ENCODE measurements at places on chromosomes 1 and 21.

GRCh38 chr1:9909234-9910046, 629 bp downstream of the CTNNBIP1 start:
- no peak for DNase-seq

DNA sequence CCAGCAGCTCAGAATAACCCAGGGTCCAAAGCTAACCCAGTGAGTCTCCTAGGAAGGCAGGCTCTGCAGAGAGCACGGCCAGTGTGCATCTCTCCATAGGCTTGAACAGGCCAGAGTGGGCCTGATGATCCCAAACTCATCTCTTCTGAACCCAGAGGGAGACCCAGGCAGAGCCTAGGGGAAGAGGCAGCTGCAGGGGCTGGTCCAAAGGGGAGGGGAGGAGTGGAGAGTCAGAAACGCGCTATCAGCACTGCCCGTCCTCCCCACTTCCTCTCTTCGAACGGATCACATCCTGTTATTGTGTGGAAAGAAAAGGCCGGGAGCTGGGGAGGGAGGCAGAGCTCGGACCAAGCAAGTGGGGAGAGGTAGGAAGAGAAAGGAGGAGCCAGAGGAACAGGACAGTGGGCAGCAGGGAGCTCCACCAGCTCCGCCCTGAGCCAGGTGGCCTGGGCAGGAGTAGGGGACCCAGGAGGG, 20.2 kb downstream of the TAL1 start:
- no peak for DNase-seq

DNA sequence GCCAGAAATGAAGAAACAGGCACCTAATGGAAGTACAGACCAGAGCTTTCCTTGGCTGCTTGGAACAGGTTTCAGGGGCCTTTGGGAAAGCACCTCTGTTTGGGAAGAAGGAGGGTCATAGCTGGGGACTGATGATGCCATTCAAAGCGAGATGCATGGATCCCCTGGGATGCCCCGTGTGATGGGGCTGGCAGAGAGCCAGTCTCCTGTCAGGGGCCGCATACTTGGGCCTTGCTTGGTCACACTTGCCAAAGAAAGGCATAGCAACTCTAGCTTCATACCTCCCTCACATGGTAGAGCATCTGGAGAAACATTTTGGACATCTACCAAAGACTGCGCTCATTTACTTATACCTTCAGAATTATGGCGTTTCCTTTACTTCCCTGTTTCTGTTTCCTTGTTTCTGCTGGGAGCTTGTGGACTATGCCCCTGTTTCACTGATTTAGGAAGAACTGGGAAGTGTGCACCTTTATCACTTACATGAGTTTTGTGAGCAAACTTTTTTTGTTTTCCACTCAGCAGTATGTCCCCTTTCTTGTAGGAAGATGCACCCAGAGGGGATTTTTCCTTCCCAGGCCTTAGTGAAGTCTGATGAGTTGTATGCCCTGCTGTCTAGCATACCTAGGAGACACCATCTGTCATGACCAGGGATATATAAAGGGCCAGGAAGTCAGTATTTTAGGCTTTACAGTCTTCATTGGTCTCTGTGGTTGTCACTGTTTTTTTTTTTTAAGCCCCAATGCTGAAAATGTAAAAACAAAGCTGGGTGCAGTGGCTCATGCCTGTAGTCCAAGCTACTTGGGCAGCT, 19.8 kb upstream of the ST3GAL3 start:
- no peak for DNase-seq

GRCh38 chr1:81613803-81614202, 186.9 kb upstream of the ADGRL2 start:
- DNase-seq, result no peak

GRCh38 chr1:55046871-55047270, 7.5 kb downstream of the PCSK9 start:
- no peak for DNase-seq

GRCh38 chr1:48665708-48666407, 110.8 kb downstream of the BEND5 start:
- no peak for DNase-seq

DNA sequence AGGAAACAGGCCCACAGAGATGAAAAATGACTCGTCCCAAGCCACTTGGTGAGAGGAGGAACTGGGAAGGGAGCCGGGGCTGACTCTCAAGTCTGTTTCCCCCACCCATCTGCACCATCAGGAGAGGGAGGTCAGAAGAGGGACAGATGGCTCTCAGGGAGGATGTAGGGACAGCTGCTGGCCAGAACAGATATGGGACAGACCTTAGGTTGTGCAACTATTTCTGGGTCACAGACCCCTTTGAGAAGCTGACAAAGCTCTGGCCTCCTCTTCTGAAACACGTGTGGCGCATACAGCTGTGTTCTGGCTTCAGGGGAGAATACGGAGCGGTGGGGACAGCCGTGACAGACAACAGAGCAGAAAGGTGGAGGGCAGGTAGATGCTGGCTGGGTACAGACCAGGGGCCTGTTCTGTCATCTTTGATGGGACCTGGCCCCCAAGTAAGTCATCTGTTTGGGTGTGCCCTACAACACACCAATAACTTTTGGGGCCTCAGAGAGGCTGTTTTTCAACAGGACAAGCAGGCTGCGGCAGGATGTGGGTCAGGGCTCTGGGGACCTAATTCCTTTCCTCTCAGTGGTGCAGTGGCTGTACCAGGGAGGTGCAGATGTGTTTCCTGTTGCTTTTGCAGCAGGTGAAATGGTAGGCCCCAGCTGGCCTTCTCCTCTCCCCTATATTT, 7.3 kb downstream of the SH3BGRL3 start:
- no peak for DNase-seq

DNA sequence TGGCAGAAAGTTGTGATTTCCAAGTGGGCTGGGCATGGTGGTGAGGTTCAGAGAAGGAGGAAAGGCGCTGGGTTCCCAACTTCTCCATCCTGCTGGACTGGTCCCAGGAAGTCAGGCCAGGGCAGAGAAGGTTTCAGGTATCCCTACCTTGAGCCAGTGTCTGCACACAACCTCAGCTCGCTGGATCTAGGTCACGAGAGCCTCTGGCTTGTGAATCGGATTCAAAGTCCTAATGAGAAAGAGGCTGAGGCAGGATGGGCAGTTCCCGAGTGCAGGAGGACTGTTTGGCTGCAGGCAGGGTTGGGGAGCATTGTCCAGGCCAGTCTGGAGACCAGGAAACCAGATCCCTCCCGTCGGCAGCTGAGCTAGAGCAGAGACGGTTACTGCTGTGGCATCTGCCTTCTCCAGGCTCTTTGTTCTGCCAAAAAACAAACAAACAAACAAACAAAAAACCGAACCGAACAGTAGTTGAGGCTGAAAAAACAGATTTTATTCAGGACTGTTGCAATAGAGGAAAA, 19.5 kb upstream of the IGSF21 start:
- DNase-seq, result no peak

GRCh38 chr21:32597205-32597604, 11.9 kb upstream of the TCP10L start:
- no peak for DNase-seq

DNA sequence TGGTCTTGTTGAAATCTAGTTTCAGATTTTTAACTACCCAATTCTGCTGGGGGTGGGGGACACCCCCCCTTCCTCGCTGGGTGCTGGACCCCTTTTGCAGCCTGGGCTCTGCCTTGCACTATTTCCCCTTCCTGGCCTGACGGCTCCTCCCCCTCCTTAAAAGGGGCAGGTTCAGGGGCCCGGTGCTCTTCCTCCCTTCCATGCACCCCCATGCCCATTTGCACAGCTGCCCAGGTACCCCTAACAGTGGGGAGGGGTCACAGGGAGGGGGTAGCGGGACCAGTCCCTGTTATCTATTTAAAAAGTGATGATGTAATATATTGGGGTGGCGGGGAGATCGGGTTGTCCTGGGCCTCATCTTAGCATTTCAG, 15.3 kb downstream of the ZBTB7B start:
- no peak for DNase-seq

DNA sequence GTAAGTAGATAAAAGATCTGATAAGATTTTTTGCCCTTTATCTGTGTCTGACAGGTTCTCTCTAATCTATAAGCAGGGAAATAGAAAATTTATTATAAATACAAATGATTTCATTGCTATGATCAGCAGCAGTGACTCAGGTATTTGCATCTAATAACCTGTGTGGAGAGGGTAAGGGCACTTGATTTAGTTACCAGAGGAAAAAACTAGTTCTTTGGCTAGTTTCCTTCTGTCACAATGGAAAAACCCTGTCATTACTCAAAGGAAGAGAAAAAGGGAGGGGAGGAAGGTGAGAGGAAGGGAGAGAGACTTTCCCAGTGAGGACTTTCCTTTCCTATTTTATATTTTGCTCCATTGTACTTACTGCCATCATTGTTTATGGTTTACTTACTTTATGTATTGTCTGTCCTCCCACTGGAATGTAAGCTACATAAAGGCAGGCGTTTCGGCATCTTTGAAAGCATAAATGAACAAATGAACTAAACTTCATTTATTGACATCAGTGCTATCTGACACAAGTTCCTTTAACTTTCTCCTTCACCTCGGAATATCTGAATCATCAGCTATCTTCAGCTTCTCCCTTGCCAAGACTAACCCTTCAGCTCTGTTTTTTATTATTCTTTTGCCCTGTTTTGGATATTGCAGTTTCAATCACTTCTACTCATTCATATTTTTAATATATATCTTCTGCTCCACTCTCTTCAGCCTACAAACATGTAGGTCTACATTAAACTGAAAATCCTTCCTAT, 34.9 kb downstream of the WDR3 start:
- no peak for DNase-seq

GRCh38 chr1:235954306-235955283, 87.9 kb upstream of the LYST start:
- no peak for DNase-seq

Measured in posterior cingulate gyrus (tissue), 11 donors.